ENCODE measurements at places on chromosomes 3 and 15.
A peak's percentile ranks its signal among the peaks of the same experiment; 100 is the strongest.

GRCh38 chr3:38354588-38355330, 8.2 kb downstream of the XYLB start:
- peak; percentile 89 for ATAC-seq

GRCh38 chr3:146222204-146223046, 28.5 kb downstream of the PLSCR4 start:
- peak; percentile 22 for ATAC-seq

- ATAC-seq = no peak
Observed at GRCh38 chr3:64405211-64405835, 180.1 kb upstream of the PRICKLE2 start.

GRCh38 chr15:68385240-68385561, 46.8 kb downstream of the ITGA11 start:
- no peak for ATAC-seq

- peak; percentile 97 for ATAC-seq
Observed at GRCh38 chr15:24146251-24146650, 459.1 kb upstream of the NDN start.

- peak; percentile 12 for ATAC-seq
Observed at GRCh38 chr3:11220230-11220629, 52.0 kb upstream of the ATG7 start.

GRCh38 chr15:92011611-92012367, 158.3 kb downstream of the SLCO3A1 start:
- ATAC-seq = peak; percentile 44
